ENCODE measurements at places on chromosomes 1 and 21. TPM values are rescaled to one million over a fixed set of nuclear protein-coding genes. Genes with fewer than 3 reads are reported as not detected.

The S100A7A gene
- not detected for total RNA-seq

DNA sequence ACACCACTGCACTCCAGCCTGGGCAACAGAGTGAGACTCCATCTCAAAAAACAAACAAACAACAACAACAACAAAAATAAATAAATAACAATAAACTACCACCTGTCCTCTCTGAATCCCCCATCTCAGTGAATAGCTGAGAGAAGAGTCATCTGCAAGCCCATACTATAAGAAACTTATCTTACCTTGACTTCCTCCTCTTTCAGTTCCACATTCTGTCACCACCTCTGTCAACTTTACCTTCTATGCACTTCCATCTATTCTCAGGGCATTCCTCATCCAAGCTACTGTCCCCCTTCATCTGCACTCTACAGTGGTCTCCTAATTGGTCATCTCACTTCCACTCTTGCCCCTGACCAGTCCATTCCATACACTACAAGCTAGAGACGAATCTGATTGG, 58.1 kb downstream of the KIAA0040 start:
- no peak overlapping the region for H3K4me3 ChIP-seq
- H3K36me3 ChIP-seq, result no peaks in the 10 kb centered on the region
- no peaks in the 10 kb centered on the region for H3K27me3 ChIP-seq
- DNase-seq, result peak; percentile 18
- no peak overlapping the region for H3K27ac ChIP-seq

DNA sequence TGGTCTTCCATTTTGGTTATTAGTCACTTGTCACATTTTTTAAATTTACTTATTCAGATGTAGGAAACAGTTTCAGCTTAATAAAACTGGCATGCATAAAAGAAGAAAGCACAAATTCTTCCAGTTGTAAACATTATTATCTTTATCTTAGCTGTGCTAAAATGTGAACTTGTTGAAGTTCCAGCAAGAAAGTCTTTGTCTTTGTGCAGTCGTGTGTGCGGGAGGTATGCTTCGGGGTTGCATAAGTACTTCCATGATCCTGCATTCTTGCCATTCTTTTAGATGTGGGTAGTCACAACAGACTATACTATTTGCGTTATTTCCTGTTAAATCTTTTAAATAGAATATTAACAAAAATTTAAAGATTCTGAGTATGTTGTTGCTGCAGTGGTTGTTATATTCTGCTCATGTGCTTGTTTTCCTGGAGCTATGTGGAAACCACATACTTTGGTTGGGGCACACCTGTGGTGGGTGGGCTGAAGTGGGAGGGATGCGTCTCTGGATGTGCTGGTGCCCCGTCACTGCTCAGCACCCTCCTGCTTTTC, 49.9 kb downstream of the CBS start:
- no peak overlapping the region for H3K4me3 ChIP-seq
- H3K27me3 ChIP-seq, result no peaks in the 10 kb centered on the region
- DNase-seq, result no peak
- H3K4me1 ChIP-seq, result no peaks in the 10 kb centered on the region

DNA sequence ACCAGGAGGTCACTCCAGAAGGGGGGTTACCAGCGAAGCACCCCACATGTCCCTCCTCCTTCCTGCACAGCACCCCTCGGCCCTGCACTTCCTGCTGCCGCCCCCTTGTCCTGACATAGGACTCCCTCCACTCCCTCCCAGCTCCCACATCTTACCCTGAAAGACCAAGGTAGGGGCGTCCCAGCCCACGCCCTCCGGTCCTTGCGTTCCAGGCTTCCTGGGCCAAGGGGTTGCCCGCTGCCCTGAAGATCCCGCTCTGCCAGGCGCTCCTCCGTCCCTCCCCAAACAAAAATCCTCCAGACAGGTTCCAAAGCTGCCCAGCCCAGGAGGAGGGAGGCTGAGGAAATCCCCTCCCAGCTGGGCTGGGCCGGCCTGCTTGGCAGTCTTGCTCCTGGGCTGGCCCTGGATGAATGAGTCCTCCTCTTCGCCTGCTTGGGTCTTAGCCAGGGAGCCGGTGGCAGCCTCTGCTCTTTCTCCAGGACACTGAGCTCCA, at the start of gene RHBDL2:
Gene RHBDL2 (minus strand): TSS at position 304 of the 493 bp plus-strand sequence. CDS start 22,618 bp downstream, outside the sequence.
- no peak for DNase-seq
- peaks cover 6% of the 10 kb centered on the region for H3K4me1 ChIP-seq
- no peaks in the 10 kb centered on the region for H3K27me3 ChIP-seq
- no peaks in the 10 kb centered on the region for H3K36me3 ChIP-seq
- H3K27ac ChIP-seq, result no peak within 1 kb of the TSS

- H3K27ac ChIP-seq, result no peak overlapping the region
- H3K4me3 ChIP-seq, result no peak overlapping the region
- H3K27me3 ChIP-seq, result no peaks in the 10 kb centered on the region
These were observed 64.7 kb downstream of the TGFBR3 start for GRCh38 chr1:91821126-91821868.

DNA sequence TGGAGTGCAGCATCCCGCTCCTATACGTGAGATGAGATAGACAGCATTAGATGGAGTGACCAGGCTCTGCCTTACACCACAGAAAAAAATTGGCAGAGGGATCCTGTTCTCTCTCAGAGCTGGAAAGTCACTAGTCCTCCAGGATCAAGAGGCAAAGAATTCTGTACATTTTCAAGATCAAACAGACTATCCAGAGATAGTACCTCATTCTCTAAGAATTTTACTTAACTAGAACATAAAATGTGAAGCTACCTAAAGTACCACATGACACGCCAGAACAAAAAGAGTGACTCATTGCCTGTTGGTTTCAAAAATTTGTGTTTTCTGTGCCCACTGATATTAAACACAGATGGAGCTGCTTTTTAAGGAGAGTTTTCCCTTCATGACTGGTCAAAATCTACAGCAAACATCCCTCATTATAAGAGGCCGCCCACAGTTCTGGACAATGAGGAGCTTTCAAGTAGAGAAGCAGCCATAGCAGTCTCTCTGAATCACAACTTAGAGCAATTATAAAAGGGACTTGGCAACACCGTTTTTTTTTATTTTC, 32.3 kb downstream of the CD160 start:
- H3K4me3 ChIP-seq, result no peak overlapping the region
- DNase-seq, result no peak
- H3K27me3 ChIP-seq, result no peaks in the 10 kb centered on the region
- no peaks in the 10 kb centered on the region for H3K36me3 ChIP-seq

GRCh38 chr1:68426594-68426993, 23.2 kb downstream of the RPE65 start:
- no peak overlapping the region for H3K4me3 ChIP-seq
- H3K27ac ChIP-seq, result no peak overlapping the region
- H3K4me1 ChIP-seq, result no peaks in the 10 kb centered on the region
- H3K36me3 ChIP-seq, result no peaks in the 10 kb centered on the region
- H3K27me3 ChIP-seq, result no peaks in the 10 kb centered on the region

DNA sequence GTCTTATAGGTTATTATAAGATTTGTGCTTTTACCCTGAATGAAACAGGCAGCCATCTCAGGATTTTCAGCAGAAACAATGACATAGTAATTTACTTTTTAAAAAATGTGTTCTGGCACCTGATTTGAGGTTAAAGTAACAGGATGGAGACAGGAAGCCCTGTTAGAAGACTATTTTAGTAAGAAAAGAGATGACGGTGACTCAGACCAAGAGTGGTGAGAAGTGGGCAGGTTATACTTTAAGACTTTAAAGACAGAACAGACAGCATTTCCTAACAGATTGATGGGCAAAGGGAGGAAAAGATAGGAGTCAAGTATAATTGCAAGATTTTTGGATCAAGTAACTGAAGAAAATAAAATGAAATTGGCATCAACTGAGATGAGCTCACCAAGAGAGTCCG, 436.8 kb upstream of the NR5A2 start:
- H3K27ac ChIP-seq, result no peak overlapping the region
- DNase-seq, result no peak
- H3K4me1 ChIP-seq, result no peaks in the 10 kb centered on the region
- no peaks in the 10 kb centered on the region for H3K27me3 ChIP-seq
- no peak overlapping the region for H3K4me3 ChIP-seq

DNA sequence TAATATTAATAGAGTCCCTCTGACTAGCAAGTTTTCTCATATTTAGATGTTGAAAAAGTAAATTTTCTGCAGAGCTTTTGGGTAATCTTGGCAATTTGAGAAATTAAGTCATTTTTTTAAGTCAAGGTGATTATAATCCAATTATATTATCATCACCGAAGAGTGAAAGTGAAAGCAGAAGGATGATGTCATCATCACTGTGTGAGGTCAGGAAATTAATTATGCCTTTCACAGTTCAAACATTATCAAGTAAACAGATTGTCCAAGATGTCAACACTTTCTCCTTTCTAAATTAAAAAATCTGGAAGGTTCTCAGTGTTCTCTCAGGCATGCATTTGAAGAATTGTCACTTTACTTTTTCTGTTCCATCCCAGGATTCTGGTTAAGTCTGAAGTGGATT, 296.0 kb downstream of the TBX15 start:
- H3K36me3 ChIP-seq, result no peaks in the 10 kb centered on the region
- H3K4me1 ChIP-seq, result no peaks in the 10 kb centered on the region
- no peaks in the 10 kb centered on the region for H3K27me3 ChIP-seq
- no peak overlapping the region for H3K4me3 ChIP-seq

The DISP1 gene
- 8.3 TPM for total RNA-seq

GRCh38 chr1:84019217-84019616, 20.3 kb upstream of the TTLL7 start:
- no peak overlapping the region for H3K4me3 ChIP-seq
- no peak for DNase-seq
- no peaks in the 10 kb centered on the region for H3K27me3 ChIP-seq
- no peaks in the 10 kb centered on the region for H3K4me1 ChIP-seq

DNA sequence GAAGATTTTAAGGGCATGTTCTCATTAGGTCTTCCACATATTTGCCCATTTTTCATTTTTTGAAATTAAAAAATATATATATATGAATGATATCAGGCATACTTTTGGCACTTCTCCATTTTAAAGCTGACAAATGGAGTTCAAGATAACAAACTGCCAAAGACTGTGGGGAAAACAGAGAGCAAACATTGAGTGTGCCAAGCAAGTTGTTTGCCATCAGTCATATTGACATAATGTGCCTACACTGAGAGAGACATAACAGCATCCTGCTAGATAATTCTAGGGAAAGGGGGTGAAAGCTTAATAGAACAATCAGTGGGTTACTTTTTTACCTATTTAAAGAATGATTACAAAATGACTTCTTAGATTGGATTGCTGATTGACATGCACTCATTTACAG, 529.4 kb upstream of the CXADR start:
- no peaks in the 10 kb centered on the region for H3K36me3 ChIP-seq
- no peak overlapping the region for H3K4me3 ChIP-seq
- no peaks in the 10 kb centered on the region for H3K27me3 ChIP-seq
- no peak for DNase-seq
- no peak overlapping the region for H3K27ac ChIP-seq

DNA sequence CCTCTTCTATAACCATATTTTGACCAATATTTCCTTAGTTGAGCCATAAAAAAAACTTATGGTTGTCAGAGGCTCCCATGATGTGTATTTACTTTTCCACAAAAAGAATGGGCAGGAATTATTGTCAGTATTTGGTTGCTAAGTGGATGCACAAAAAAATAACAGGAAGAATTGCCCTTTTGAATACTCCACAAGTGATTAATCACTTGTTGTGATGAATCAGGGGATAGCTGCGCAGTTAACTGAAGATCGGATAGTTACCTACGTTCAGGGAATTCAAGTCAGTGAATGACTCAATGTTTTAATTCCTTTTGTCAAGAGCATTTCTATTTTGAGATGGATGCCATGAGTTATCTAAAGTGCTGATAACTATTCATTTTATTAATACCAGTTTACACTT, 785.2 kb upstream of the B3GALT2 start:
- no peaks in the 10 kb centered on the region for H3K4me1 ChIP-seq
- no peaks in the 10 kb centered on the region for H3K27me3 ChIP-seq
- H3K27ac ChIP-seq, result no peak overlapping the region
- H3K4me3 ChIP-seq, result no peak overlapping the region
- no peak for DNase-seq

DNA sequence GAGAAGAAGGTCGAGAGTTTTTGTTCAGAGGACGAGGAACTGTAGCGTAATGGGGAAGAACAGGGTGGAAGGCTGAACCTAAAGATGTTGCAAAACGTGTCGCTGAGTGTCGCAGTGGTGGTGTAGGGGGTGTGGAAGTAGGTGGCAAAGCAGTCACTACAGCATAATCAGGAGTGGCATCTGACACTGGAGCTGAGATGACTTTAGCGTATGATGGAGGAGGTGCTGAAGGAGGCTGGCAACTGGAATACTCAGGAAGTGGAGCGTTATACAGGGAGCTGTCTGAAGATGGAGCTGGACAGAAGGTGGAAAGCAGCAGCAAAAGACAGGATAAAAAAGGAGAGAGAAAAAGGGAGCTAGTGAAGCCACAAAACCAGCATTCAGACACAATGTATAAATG, 89.9 kb upstream of the LBR start:
- DNase-seq, result no peak
- no peak overlapping the region for H3K27ac ChIP-seq
- no peaks in the 10 kb centered on the region for H3K27me3 ChIP-seq
- no peaks in the 10 kb centered on the region for H3K4me1 ChIP-seq

DNA sequence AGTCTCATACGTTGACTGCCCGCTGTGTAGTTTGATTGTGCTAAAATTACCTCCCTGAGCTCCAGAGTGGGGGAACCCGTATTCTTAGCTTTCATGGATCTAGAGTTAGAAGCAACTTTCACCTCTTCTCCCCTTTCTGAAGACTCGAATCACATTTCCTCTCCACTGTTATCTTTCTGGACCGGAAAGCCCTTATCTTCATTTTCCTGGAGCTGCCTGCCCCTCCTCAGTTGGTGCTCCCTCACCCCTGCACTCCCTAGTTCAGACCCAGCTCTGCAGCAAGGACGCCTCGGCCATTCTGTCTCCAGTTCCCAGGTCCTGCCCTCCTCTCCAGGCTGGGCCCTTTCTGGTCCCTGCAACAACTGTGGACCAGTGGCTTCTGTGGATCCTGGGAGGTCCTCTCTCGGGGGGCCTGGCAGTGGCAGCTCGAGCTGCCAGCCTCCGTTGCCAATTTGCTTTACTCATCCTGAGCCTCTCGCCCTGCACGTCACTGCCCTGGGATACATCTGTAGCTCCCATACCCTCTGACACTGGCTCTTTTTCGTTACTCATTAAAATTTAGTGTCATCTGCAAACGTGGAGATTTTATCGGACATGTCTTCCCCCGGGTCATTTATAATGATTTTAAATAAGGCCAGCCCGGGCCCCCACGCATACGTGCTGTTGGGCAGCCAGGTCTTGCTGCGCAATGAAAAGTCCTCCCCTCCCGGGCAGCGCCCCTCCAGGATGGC, 141.5 kb upstream of the VAMP3 start:
- DNase-seq, result no peak
- no peak overlapping the region for H3K4me3 ChIP-seq
- H3K36me3 ChIP-seq, result no peaks in the 10 kb centered on the region
- no peaks in the 10 kb centered on the region for H3K27me3 ChIP-seq
- no peaks in the 10 kb centered on the region for H3K4me1 ChIP-seq
- no peak overlapping the region for H3K27ac ChIP-seq

DNA sequence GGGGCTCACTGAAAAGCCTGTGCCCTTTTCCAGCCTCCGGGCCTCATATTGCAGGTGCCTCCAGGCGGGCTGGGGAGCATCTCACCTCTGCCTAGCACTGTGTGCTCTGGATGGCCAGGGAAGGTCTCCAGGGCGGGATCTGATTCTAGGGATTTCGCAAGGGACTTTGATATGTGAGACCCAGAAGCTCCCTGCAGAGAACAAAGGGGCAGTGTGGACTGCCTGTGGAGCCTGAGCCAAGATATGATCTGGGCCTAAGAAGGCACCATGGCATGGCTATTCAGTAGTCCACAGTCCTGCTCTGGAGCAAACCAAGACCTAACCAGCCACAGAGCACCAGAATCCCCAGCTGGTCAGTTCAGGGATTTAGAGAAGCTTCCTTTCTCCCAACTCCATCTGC, 157.2 kb downstream of the ST6GALNAC5 start:
- no peaks in the 10 kb centered on the region for H3K36me3 ChIP-seq
- H3K27me3 ChIP-seq, result no peaks in the 10 kb centered on the region
- DNase-seq, result no peak
